ENCODE measurements at places on chromosomes 11 and 22. TPM values are rescaled to one million over a fixed set of nuclear protein-coding genes. Genes with fewer than 3 reads are reported as not detected.
A peak's percentile ranks its signal among the peaks of the same experiment; 100 is the strongest.

MMP7 gene
- polyA plus RNA-seq: 8.9 TPM

APOL5 gene
- not detected for polyA plus RNA-seq

DNA sequence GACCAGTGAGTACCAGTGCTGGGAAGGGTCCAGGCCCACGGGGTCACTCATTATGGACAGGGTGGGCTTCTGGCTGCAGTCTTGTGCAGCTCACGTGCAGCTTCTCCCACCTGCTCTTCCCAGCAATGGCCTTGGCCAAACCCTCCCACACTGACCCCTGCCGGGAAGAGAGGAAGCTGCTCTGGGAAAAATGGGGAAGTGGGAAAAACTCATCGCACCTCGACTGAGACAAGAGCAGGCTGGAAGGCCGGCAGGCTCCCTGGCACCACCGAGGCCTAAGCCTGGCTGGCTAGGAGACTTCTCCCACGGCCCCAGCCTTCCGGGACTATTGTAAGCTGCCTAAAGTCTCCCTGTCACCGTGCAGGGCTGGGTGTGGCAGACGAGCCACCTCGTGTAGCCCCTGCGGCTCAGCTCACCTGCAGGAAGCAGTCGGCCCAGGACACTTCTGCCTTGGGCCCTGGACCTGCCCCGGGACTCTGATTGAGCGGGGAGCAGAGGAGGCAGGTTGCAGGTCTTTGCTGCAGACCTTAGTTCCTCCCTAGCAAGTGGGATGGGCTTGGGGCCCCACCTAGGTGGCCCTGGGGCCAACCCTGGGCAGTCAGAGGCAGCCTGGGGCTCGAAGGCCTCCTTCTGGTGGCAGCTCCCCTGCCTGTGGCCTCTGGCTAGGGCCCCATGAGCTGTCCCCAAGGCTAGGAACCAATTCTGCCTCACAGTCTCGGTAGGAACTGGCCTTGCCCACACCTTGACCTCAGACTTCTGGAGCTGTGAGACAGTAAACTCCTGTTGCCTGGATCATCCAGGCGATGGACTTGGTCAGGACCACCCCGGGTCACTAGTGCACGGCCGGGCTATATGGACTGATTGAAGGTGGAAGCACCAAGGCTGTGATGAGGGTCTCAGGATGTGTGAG is 23.1 kb downstream of the MRGPRG start:
- no peak for DNase-seq

- DNase-seq: no peak
Measured at GRCh38 chr11:59551659-59552521, 40.6 kb downstream of the OR4D9 start.

DNA sequence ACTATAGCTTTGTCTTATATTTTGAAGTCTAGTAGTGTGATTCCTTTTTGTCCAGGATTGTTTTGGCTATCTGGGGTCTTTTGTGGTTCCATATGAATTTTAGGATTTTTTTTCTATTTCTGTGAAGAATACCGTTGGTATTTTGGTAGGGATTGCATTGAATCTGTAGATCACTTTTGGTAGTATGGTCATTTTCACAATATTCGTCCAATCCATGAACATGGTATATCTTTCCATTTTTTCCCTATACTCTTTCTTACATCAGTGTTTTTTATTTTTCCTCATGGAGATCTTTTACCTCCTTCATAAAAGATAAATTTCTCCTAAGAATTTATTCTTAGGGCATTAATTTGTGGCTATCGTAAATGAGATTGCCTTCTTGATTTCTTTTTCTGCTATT is 29.1 kb downstream of the MADD start:
- DNase-seq: no peak

DNA sequence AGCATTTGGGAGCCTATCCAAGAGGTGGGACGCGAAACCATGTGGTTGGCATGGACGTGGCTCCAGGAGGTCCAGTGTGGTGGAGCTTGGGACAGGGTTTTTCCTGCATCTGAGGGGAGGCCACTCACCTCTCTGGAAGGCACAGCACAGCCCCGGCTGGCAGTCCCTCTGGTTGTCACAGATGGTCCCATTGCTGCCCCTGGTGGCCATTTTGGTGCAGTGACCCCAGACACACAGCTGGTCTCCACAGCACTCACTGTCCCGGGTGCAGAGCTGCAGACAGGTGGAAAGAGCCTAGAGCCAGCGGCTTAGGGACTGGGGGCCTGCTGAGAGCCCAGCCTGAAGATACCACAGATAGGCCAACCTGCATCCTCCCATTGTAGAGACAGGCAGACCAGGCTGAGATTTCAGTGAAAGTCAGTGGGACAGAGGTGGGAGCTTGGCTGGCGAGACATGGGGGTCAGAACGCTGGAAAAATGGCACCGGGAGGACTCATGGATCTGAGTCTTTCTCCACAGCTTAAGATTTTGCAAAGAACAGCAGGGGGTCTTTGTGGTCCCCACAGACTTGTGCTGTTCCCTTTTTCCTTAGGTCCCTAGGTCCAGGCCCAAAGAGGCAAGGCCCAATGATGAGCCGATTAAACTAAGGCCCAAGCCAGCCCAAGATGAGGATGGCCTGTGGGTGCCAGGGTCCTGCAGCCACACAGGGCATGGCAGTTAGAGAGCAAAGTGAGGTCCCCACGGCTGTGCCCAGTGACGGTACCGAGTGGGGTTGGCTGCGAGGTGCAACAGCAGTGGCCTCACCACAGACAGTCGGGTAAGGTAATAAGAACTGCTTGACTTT is 41.4 kb downstream of the DKK3 start:
- DNase-seq: peak; percentile 64
